HT1080 (cell line): ENCODE measurements at places on chromosomes 1 and 21. TPM values are rescaled to one million over a fixed set of nuclear protein-coding genes. Genes with fewer than 3 reads are reported as not detected.

The ALX3 gene
- not detected in 2 replicates for total RNA-seq

- no peak for DNase-seq
These were observed 878.6 kb upstream of the ADGRL4 start for GRCh38 chr1:79885101-79885500.

The UMODL1 gene
- not detected in 2 replicates for total RNA-seq

The OR10J1 gene
- not detected in 2 replicates for total RNA-seq
